ENCODE measurements at places on chromosomes 16 and 17. TPM values are rescaled to one million over a fixed set of nuclear protein-coding genes. Genes with fewer than 3 reads are reported as not detected.

GRCh38 chr17:68019336-68019674, 16.2 kb upstream of the KPNA2 start:
- no peak for DNase-seq

DNA sequence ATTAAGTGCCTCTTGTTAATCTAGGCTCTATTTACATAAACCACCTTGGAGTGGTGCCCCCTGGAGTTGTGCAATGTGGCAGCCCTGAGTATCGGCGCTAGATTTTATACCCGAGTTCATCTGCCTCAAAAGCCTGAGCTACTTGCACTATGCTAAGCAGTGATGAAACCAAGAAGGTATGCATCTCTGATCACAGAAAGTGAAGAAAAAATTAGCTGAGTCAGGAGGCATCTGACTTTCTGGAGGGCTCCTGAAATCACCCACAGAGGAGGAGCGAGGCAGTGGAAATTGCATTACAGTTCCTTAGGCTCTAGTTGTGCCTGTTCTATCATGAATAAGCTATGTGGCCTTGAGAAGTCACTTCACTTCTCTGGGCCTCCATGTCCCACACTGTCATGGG, 80.3 kb upstream of the PSMD7 start:
- DNase-seq, result no peak

GRCh38 chr16:4828567-4829321, 18.3 kb downstream of the GLYR1 start:
- DNase-seq, result no peak

DNA sequence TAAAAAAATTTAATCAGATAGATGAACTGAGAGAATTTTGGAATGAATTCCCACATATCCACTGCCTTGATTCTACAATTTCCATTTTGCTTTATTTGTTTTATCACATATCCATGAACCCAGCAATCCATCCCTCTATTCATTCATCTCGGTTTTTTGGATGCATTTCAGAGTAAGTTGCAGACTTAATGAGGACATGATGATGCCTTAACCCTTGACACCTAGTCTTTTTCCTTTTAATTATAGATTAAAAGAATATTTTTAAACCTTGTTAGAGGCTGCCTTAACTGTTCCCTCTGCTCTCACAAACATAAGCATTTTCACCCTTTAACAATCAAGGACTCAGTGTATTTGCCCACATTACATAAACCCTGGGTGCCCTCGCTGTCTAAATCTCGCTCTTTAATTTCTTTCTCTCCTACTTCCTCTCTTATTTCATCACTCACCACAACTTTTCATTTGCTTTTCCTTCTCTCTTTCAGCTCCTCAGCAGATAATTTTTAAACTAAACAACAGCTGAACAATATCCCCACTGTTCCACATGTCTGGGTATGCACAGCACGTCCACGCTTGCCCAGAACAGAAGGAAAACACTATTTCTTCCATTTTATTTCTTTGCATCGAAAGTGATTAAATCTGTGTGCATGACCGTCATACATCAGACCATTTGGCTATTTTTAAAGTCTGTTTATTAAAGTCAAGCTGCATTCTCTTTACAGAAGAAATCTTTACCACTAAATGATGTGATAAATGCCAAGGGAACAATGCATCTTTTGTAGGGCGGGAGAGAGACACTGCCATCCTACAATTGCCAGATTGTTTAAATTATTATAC, 39.9 kb downstream of the IQCK start:
- no peak for DNase-seq

GRCh38 chr16:75787440-75787839, 61.1 kb upstream of the CPHXL start:
- DNase-seq, result no peak

EDC4 gene
- total RNA-seq, result 40.2 TPM

KRTAP9-4 gene
- total RNA-seq, result not detected

TMEM100 gene
- total RNA-seq, result 13.5 TPM

LGALS9B gene
- total RNA-seq, result not detected

Data from sciatic nerve (tissue), 2 donors.